ENCODE measurements at places on chromosomes 11 and 22.

GRCh38 chr11:111672949-111673348 is 70.7 kb downstream of the SIK2 start:
- DNase-seq = no peak

DNA sequence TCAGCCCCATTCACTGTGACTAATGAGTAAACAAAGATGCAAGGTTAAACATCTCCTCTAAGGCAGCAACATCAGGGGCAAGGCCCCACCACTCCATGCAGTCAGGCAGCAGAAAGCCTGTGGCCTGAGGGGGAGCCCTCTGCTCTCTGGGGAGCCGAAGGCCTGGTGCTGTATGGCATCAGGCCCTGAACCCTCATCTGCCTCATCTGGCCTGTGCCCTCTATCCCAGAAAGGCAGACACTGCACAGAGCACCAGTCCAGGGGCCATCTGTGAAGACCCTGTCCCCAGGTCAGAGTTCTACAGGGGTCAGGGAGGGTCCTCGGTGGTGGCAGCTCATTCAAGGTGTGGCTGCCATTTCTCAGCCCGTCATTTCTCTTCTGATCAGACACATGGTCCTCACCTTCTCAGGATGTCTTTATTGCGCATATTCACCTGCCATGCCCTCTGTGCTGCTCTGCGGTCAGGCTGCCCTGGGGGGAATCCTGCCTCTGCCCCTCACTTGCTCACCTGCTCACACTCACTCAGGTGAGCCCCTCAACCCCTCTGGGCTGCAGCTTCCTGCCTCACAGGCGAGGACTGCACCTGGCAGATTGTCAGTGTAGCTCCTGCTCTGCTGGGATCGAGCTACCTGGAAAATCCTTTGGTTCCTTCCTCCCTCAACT is 103.1 kb upstream of the PITPNB start:
- no peak for DNase-seq

GRCh38 chr22:42581762-42582716 is 28.3 kb downstream of the SERHL2 start:
- DNase-seq = peak; percentile 14

- DNase-seq = no peak
Measured at GRCh38 chr22:29205594-29206371, at the start of gene EMID1. TSS of gene EMID1 (plus strand) at chr22:29205896. CDS start at chr22:29206039, 143 bp downstream.

DNA sequence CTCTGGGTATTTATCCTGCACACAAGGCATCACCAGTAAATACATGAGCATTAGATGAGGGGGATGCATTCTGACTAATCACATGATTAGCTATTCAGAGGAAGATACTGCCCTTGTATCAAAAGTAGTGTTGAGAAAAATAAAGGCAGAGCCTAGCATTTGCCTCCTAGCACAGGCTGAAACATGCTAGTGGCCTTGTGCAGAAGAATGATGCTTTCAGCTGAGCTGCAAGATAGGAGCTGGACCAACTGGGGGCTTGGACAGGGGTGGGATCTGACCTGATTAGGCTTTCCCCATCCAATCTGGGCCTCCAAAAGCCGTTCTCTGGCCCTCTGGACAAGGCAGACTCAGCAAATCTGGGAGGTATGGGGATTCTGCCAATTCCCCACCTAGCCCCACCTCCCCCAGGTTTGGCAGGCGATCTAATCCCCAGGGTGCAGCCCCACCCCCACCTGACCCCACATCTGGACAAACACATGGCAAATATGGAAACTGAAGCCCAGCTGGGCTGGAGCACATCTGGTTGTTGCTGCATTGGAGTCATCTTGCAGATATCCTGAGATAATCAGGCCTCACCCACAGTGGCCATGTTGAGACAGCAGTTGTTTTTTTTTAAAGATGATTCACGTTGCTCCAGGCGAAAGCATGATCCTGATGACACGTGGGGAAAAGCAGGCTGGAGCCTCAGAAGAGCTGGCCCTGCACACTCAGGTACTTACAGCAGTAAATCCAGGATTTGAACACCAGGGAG is 4.4 kb upstream of the MISFA start:
- no peak for DNase-seq

DNA sequence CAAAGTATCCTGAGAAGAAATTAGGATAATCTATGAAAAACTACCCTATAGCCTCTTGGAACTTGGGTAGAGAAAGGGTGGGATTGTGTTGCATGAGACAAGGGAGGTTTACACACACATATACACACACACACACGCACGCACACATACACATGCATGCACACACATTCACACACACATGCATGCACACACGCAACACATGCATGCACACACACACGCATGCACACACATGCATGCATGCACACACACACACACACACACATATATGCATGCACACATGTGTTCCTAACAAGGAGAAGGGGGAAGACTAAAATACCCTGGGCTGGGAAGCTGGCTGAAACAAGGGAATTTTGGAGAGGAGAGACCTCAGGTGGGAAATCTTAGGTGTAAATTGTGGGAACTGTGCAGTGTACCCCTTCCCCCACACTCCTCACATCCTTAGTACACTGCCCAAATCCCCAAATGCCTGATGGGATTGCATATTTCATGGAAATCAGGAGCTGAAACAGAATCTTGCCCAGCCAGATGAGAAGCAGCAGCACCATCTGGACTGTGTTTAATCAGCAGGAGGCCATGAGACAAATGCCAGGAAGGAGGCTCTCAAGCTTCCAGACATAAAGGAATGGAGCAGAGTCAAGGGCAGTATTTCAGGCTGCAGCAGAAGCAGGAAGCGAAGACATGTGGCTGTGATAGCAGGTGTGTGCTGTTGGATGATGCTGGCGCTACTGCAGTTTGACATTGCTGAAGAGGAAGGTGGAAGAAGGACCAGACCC is 14.6 kb upstream of the POLD3 start:
- DNase-seq = no peak

DNA sequence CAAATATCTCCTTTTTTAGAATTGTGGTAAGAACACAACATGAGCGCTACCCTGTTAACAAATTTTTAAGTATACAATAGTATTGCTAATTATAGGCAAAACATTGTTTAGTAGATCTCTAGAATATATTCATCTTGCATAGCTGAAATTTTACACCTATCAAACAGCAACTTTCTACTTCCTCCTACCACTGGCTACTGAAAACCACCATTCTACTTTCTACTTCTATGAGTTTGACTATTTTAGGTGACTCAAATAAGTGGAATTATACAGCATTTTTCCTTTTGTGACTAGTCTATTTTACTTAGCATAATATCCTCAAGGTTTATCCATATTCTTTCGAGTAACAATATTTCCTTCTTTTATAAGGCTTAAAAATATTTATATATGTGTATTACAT is 128.4 kb downstream of the FAM76B start:
- no peak for DNase-seq

- DNase-seq = peak; percentile 60
Measured at GRCh38 chr11:11027288-11027687, 169.4 kb upstream of the ZBED5 start.

GRCh38 chr11:117881217-117881616 is 4.8 kb upstream of the FXYD6 start:
- no peak for DNase-seq

DNA sequence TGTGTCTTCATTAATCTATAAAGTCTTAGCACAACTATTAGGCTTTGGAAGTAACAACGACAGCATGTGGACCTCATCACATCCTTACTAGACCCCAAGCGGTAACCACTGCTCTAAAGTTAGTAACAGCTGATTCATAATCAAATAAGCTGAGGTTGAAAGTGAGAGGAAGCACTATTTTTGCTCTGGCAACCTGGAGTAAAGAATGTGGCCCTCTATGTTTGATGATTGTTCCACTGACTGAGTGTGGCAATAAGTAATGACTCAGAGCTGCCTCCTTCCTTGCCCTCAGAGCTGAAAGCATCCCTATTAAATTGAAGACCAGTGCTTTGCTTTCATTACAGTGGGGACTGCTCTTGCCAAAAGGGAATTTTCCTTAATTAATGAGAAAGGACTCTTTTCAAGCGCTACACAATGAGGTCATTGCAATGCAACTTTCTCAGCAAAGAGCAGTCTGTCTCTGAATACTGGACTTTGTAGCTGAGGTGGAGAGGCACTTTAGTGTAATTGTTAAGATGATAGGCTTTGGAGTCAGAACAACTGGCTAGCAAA is 906.1 kb upstream of the RAG2 start:
- peak; percentile 90 for DNase-seq

GRCh38 chr11:8023831-8024555 is 36.9 kb downstream of the EIF3F start:
- no peak for DNase-seq

- DNase-seq = no peak
Measured at GRCh38 chr22:45159652-45160462, 3.9 kb upstream of the NUP50 start.

- no peak for DNase-seq
Measured at GRCh38 chr11:58631378-58631777, 8.9 kb downstream of the CNTF start.

DNA sequence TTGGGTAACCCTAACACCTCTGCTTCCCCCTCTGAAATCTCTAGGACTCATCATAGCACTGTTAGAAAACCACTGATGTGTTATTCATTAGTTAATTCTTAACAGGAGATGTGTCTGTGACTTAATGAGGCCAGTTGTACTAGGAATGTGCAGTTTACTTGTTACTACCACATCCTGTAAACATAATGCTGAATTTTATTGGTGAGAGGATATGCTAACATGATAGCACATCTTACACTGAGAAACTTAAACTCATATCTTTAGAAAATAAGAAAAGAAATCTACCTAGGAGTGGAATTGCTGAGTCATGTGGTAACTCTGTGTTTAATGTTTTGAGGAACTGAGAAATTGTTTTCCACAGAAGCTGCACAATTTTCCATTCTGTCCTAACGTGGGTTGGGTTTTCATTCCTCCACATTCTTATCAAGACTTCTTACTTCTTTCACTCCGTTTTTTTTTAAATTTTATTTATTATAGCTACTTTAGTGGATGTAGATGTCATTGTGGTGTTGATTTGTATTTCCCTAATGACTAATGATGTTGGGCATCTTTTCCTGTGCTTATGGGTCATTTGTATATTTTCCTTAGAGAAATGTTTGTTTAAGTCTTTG is 33.7 kb downstream of the RNF121 start:
- no peak for DNase-seq

GRCh38 chr11:46835897-46836296 is 10.2 kb downstream of the CKAP5 start:
- DNase-seq = no peak

- DNase-seq = no peak
Measured at GRCh38 chr11:116387641-116388040, 385.1 kb downstream of the BUD13 start.

- no peak for DNase-seq
Measured at GRCh38 chr11:124814739-124815138, 14.5 kb upstream of the MSANTD2 start.

GRCh38 chr11:129237456-129237855 is 45.3 kb upstream of the ARHGAP32 start:
- no peak for DNase-seq

DNA sequence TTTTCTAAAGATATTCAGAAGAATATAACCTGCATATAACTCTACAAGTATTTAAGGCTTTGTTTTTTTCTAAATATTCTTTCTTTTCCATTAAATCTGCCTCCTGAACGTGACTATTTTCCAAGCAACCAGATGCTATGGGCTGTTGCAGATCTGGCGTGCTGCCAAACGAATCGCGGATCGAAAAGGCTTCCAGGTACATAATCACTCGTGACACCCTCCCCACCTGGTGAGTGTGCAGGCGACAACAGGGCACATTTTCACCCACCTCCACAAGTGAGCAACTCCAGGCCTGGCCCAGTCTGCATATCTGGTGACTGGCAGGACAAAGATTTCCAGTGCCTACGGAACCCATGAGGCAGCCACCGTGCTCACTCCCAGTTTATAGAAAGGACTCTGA is 660.1 kb downstream of the OPCML start:
- DNase-seq = no peak

DNA sequence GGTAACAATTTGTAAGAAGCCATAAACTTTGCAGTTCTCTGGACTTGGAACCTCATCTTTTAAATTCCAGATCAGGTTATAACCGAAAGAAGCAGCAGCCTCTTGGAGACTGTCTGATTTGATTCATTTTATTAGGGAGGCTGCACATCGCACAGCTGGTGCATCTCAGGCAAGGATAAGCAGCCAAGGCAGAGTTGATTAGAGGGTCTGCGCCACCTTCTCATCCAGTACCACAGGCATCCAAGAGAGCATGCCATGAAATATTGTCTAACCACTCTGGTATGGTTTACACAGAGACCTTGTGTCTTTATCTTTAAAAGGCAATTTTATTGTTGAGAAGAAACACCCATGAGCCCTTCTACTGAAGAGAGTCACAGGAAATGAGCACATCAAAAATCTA is 16.2 kb upstream of the CWF19L2 start:
- no peak for DNase-seq

DNA sequence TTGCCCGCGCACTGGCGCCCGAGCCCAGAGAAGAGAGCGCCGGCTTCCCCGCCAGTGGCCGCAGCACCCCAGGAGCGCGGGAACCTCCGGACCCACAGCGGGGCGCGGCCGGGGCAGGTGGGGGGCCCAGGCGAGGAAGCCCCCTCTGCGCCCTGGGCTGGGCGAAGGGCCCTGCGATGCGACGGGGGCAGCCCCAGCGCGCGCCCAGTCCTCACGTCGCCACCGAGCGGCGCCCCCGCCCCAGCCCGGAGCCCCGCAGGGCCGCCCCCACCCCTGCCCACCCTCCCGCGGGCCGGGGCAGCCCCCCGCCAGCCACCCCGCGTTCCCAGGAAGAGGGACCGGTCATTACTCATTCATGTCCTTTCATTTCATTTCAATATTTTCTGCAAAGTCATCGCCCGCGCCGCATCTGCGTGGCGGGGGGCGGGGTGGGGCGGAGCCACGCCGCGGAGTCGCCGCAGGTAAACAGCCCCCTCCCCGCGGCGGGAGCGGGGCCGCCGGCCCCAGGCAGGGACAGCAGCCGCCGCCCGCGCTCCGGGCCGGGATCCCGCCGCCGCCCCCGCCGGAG is 673 bp upstream of the PANX2 start:
- DNase-seq = no peak

GRCh38 chr11:128963744-128964325 is 21.2 kb upstream of the TP53AIP1 start:
- no peak for DNase-seq

DNA sequence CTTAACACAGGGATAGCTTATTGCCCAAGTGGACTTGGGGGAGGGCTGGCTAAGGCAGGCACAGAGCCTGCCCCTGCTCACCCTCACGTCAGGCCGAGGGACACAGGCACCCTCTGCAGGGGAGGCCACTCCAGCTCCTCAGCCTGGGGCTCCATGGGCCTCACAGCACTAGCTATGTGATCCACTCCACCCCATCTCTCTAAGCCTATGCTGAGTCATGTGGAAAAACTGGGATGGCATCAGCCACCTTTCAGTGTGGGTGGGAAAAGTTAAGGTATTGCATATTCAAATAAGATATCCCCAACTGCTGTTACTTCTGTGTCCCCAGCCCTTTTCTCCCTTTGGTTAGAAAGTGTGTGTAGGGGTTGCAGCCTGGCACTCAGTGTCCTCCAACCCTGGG is 22.3 kb downstream of the RANGAP1 start:
- no peak for DNase-seq

- DNase-seq = no peak
Measured at GRCh38 chr11:2451336-2451735, 6.5 kb downstream of the KCNQ1 start.

DNA sequence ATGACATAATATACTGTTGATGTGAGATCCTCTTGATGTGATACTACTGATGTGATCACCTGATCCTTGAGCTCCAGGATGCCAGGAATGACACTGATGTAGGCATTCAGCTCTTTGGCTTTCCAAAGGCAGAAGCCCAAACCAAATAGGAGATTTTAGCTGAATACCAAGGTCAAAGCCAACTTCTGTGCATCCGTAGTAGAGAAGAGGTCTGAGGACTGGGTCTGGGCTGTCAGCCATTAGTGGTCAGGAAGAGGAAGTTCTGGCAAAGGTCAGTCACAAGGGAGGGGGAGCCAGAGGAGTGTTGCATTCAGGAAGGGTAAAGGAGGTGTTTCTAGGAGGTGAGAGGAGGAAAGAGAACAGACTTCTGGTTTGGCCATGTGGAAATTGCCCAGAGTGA is 53.4 kb upstream of the PARVG start:
- no peak for DNase-seq

Measured in non-pigmented ciliary epithelial cell (primary cell).